ENCODE measurements at places on chromosomes 6 and 20. TPM values are rescaled to one million over a fixed set of nuclear protein-coding genes. Genes with fewer than 3 reads are reported as not detected.
A peak's percentile ranks its signal among the peaks of the same experiment; 100 is the strongest.

DNA sequence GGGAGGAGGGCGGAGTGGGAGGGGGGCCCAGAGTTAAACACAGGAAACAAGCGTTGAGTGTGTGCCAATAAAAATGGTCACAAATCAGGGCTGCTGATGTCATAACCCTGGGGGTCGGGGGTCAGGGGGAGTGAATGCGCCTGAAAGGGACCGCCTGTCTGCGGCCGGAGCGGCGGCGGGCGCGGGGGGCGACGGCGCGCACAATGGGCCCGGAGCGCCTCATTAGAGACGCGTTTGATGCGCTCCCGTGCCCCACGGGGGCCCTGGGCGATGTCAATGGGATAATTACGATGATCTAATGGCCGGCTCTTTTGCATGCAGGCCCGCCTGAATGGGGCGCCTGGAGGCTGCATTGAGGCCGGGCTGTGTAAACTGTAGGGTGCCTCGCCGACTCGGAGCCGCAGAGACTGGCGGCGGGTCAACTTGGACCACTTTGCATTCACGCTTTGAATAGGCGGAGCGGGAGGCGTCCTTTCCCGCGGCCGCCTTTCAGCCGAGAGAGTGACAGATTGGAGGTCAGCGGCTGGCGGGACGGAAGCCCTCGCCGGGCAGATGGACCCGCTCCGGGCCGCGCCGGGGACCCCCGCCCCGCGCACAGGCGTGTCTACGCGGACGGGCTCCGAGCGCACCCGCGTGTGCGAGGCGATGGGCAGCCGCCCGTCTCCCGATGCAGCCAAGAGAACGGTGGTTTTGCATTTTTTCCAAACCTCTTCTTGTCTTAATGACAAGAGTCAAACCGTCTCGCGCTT, 296.1 kb downstream of the TFAP2C start:
- no peak for DNase-seq

Gene PTCHD4
- total RNA-seq = 0.15 TPM

Gene UST
- 4.2 TPM for total RNA-seq

- DNase-seq = peak; percentile 91
These were observed 10.6 kb downstream of the RAET1E start for GRCh38 chr6:149887343-149887742.

Gene CST3
- 262 TPM for total RNA-seq

GRCh38 chr6:16778521-16778920, 17.3 kb upstream of the ATXN1 start:
- no peak for DNase-seq

DNA sequence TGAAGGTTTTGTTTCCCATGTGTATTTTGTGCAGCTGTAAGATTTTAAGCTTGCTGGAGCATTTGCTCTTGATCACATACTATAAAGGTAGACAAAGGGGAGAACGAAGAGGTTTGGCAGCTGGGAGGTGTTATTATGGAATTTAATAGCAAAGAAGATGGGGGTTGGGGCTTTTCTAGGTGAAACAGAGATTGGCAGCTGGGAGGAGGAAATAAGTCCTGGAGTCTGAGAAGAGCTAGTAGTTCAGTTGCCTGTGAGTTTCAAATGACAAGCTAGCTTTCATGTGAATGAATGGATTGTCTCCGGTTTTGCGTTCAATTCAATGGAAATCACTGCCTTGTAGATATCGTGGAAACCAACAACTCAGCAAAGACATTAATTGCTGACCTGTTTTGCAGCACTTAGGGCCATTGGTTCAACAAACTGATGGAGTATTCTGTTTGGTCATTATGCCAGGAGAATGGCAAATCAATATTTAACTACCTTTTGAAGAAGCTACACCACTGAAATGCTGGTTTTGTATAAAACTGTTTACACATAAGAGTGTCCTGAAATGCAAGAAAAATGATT, 38.1 kb upstream of the FLRT3 start:
- DNase-seq = no peak

DNA sequence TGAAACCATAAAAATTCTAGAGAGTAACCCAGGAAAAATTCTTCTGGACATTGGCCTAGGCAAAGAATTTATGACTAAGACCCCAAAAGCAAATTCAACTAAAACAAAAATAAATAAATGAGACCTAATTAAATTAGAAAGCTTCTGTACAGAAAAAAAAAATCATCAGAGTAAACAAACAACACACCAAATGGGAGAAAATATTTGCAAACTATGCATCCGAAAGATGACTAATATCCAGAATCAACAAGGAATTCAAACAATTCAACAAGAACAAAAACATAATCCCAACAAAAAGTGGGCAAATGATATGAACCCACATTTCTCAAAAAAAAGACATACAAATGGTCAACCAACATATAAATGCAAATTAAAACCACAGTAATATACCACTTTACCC, 242.6 kb upstream of the CDYL start:
- no peak for DNase-seq

DNA sequence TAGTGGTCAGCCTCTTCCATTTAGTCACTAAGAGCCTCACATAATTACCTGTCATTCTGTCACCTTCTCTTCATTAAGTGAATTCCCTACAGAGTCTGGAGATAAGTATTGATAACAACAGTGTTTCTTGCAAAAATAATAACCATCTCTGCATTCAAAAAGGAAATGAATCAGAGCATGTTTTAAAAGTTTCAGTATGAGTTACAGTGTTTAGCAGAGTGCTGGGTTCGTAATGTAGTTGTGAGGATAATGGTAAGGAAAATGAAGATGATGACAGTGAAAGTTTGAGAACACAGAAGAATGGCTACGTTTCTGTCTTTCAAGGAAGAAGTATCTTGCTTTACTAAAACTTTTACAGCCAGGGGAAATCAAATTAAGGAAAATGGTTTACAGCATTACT, 31.3 kb downstream of the GPRC6A start:
- DNase-seq = no peak

- peak; percentile 88 for DNase-seq
These were observed 239.8 kb upstream of the SULF2 start for GRCh38 chr20:48025051-48025515.

DNA sequence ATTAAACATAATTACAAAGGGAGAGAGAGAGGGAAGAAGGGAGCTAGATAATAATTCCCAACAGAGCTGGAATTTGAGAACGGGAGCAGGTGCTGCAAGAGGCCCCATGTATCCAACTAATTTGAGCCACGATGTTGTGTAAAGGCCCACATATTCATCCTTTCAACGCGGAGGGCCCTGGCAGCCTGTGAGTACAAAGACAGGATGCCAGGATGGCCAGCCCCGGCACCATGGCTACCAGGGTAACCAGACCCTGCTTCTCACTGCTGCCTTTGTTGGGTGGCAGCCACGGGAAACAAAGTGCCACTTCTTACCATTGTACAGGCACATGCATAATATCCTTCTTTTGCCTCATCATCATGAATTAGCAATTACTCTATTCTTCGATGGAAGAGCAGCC, 492.0 kb upstream of the NRSN1 start:
- DNase-seq = no peak

- DNase-seq = peak; percentile 78
These were observed 15.8 kb upstream of the RBPJL start for GRCh38 chr20:45290677-45291355.

Gene TGM3
- total RNA-seq = not detected

DNA sequence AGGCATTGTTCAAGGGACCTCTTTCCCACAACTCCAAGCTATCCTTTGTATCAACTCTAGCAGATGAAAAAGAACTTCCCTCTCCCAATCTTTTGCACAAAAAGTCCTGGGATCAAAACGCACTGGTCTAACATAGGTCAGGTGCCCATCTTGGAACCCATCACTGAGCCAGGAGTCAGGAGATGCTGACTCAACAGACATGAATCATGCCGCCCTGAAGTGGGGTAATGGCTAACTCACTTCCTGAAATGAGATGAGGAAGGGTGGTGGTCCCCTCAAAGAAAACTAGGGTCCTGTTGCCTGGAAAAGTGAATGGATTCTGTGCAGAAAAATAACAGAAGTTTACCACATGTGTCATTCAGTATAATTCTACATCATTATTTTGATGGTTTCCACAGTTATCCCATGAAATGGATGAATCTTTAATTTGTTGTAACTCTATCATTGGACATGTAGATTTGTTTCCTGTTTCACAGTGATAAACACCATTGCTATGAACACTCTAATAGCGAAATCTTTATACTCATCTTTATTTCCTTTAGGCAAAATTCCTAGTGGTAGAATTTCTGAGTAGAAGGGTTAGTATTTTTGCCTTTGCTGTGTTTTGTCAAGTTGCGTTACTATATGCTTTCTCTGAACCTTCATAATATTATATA, 151.3 kb downstream of the SLC16A10 start:
- no peak for DNase-seq

DNA sequence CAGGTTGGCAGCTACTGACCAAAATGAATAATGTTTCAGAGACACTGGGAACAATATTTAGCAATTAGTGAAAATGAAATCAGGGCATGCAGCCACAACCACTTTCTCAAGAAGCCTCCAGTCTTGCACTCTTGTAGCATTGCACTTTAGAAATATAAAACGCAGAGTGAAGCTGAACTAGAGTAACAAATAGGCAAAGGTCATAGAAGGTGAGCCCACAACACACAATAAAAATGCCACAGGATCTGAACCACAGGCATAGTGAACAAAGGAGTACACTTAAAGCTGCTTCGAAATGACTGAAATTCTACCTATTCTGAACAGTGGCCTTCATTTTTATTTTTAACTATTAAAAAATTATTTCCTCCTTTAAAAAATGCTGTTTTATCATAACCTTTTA, 25.0 kb downstream of the DDO start:
- no peak for DNase-seq

Gene CLPSL1
- total RNA-seq = not detected

DNA sequence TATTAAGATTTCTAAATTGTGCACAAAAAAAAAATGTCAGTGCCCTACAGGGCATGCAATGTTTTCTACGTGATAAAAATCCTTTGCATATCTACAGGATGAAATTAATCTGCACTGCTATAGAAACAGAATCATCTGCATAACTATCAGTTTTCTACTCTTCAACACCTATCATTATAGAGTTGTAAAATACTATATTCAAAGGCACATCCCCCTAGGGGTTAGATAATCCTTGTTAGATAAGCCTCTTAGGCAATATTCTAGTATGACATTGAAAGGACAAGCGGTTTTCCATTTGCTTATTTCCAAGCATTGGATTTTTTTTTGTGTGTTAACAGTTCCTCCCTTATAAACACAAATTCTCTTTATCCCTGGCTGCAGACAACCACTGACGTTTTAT, 98.7 kb upstream of the LAMA2 start:
- no peak for DNase-seq

Gene FKBP1A
- total RNA-seq = 248 TPM

Gene PAX1
- not detected for total RNA-seq

GRCh38 chr6:143896126-143896860, 32.0 kb downstream of the ZC2HC1B start:
- peak; percentile 85 for DNase-seq

DNA sequence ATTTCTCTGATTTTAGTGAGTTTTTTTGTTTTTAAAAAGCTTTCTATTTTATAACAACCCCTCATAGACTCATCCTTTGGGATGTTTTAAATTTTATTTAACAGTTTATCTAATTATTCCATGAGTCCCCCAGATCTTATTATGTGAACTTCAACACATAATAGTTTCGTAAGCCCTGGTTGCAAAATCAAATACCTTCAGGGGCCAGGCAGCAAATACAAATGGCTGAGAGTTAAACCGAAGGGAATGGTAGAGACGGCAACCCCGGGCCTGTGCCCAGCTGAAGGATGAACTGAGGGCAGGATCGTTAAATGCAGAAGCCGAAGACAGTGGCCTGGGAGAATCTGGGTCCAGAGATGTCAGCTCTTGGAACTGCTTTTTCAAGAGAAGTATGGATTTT, 88.4 kb downstream of the RTN4IP1 start:
- peak; percentile 55 for DNase-seq

Gene IYD
- not detected for total RNA-seq

DNA sequence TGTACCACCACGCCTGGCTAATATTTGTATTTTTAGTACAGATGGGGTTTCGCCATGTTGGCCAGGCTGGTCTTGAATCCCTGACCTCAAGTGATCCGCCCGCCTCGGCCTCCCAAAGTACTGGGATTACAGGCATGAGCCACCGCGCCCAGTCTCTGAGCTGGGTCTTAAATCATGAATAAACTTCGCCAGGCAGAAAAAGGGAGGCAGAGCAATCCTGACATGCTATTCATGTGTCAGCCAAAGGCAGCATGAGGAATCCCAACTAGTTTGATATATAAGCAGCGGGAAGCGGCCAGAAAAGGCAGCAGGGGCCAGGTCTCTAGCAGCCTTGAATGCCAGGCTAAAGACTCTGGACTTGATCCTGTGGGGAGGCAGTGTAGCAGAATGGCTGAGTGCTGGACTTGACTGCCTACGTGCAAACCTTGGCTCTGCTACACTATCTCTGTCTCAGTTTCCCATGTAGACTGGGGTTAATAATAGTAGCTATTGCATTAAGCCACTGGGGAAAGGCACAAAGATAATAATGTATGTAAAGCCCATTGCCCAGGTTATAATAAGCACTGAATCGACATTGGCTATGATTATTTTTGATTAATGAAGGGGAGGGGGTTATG, 1.8 kb downstream of the PROCR start:
- DNase-seq = no peak

DNA sequence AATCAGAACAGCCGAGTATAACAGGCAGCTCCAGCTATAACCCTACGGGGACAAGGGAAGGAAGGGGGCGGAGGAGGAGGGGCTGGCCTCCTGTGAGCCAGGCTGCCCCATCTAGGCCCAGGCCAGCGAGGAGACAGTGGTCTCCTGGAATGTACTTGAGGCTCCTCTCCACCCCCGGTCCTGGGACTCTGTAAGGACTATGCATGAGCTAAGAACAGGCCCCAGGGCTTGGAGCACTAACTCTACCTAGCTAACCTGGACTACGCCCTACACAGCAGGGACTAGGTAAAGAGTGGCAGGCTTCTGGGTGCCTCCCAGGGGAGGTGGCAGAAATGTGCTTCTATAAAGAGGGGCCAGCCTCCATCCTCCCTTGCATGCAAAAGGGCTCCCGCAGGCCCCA, 8.9 kb downstream of the KCNK15 start:
- DNase-seq = no peak

Gene C6orf141
- total RNA-seq = 12.3 TPM

DNA sequence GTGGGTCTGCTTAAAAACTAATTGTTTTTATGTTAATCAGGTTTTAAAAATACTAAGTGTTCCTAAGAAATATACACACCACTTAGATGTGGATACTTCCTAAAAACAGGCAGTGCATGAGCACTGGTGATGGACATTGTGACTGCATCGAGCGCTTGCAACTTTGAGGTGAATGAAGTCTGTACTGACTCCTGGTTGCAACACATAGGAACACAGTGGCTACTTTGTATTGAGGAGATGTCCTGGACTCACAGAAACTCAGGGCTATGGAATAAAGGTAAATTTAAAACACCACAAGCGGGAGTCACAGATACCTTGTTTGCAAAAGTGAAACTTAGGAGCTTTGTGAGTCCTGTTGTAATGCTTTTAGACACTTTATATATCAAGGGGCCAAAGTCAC, 55.6 kb upstream of the POLR1H start:
- DNase-seq = no peak

DNA sequence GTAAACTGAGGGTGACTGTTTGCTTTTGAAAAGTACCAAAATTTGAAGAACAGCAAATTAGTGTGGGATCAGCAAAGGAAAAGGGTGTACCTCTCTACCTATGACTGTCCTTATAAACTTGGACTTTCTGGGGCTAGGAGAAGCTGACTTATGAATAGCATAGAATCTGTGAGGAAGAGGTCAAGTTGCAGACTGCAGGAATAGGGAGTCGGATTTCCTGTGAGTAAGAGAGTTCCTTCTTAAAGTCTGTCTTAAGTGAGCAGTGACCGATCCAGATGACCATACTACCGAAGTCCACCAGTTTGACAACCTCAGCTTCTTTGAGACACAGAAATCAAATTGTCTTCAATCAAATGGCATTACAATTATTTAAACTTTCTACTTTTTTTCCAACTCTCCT, 708.7 kb downstream of the UTRN start:
- DNase-seq = no peak

Gene PI16
- total RNA-seq = 1.9 TPM

Data from PC-9 (cell line).